GM13977 (cell line): ENCODE measurements at places on chromosomes 4 and X.

DNA sequence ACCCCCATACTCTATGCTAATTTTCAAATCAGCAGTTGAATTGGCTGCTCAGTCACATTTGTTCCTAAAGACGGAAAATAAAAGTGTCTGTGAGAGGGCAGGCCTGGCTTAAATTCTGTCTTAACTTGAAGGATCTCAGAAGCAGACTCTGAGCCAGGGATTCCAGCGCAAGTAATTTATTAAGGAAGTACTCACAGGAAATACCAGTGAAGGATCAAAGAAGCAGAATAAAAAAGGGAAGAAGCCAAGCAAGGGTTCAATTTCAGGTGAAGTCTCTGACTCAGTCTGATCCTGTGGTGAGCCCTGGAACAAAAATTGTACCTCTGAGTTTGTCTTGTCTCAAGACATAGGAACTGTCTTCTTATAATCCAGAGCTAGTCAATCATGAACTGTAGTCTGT lies 52.2 kb downstream of the IL1RAPL1 start:
- DNase-seq = no peak

GRCh38 chrX:97102938-97103337 lies 219.2 kb downstream of the RPA4 start:
- no peak for DNase-seq

GRCh38 chr4:72629540-72629939 lies 60.5 kb upstream of the ADAMTS3 start:
- DNase-seq = no peak

GRCh38 chr4:70752236-70752635 lies 30.5 kb downstream of the RUFY3 start:
- DNase-seq = no peak

DNA sequence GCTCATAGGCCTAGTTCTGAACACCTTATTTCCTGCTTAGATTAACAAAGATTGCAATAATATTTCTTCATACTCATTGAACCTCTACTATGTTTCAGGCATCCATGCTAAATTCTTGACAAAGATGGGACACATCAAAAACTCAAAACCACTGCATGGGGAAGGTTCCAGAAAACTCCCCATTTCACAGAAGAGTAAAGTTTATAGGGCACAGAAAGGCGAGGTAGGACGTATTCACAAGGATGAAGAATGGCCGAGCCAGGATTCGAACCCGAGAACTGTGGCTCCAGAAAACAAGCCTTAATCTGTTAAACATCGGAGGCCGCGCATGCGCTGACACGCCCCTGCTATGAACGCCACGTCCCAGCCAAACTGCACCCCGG lies 688 bp downstream of the UXT start:
- no peak for DNase-seq

- no peak for DNase-seq
These were observed 369.4 kb upstream of the CNKSR2 start for GRCh38 chrX:21004835-21005234.

DNA sequence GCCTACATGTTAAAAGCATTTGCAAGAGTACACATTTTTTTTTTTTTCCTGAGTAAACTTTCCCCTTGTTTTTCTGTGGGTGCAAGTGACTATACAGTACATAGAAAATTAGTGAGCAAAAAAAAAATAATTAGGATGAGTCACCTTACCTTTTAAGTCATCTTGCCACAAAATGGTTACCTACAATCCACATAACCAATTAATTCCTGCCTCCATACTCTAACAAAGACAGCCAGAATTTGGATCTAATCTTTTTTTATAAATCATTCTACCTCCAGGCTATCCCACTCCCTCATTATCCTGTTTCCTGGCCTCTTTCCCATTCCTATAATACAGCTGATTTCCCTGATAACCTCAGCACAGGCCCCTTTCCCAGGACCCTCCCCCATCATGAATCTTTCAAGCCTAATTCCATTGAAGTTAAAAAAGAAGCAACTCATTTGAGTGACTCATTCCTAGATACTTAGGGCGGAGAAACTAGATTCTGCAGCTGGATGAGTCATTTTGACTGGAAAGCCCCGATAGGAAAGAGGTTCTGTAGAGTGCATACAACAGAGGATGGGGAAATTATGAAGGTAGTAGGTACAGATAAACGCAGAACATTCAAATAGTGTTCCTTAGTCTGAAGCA lies 128.2 kb downstream of the C4orf51 start:
- DNase-seq = peak; percentile 41

DNA sequence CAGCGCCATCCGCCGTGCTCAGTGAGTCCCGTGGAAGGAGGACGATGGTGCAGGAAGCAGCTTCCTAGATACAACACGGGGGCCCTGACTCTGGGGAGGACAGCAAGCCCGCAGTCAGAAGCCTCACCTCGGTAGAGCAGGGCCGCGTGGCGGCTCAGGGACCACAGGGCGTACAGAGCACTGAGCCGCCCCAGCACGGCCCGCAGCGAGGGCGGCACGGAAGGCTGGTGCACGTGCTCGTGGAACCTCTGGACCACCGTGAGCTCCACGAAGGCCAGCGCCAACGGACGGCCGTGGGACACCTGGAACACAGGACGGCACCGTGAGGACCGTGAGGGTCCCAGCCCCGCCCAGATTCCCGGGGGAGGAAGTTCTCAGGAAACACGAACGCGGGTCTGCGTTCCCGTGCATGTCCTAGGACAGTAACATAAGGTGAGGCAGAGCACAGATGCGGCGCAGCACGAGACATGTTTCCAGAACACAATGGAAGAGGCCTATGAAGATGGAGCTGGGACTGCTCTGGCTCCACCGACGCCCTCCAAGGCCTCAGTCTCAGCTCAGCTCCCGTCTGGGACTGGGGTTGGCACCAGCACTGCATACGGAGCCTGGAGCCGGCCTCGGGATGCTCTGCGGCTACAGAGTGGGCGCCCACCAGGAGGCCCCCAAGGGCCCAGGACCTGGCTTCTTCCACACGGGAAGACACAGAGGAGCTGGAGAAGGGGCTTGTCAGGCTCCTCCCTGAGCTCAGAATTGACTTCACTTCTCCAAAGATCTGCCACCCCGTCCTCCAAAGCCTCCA lies 65.5 kb downstream of the ACOX3 start:
- no peak for DNase-seq

DNA sequence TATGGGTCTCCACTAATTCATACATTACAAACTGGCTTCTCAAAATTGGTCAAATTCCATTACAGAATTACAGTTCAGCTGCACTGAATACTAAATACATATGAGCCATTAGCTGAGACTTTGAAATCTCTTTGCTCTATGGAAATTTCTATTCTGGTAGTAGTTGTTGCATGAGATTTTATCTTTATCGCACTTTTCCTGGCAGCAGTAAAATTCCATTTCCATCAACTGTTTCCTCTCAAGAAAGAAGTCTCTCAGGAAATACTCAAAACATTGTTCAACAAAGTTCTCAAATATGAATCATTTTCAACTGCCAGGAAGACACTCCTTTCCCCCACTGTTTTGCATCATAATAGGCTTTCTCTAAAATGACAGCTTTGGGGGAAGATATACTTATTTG lies 51.3 kb downstream of the ATP11C start:
- DNase-seq = no peak

GRCh38 chr4:19472666-19473065 lies 779.0 kb upstream of the SLIT2 start:
- no peak for DNase-seq

DNA sequence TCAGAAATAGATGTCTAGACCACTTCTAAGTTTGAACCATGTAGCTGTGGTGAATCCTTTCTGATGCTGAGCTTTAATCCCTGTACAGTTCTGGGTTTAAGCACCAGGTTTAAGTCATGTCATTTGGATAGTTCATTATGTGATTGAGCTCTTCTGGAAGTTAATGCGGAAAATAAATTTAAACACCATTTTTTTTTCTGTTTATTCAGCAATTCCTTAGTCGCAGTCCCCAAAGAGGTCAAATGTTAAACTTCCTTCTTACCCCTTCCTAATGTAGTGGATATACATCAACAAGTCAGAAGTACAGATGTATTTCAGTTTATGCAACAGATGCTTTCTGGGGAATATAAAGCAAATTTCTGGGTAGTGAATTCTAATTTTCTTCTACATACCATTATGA lies 52.9 kb downstream of the CNKSR2 start:
- DNase-seq = no peak

DNA sequence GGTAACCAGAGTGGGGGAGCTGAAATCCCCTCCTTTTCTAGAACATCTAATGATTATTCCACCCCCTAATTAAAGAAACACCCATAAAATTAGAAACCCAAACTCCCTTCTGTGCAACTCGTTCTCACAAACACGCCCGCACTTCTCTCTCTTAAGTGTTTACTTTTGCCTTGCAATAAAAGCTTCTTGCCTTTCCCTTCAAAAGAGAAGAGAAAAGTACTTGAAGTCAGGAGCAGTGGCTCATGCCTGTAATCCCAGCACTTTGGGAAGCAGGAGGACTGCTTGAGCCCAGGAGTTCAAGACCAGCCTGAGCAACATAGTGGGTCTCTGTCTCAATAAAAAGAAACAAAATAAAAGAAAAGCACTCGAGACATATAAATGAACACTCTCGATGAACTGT lies 3.6 kb upstream of the GPR173 start:
- no peak for DNase-seq

DNA sequence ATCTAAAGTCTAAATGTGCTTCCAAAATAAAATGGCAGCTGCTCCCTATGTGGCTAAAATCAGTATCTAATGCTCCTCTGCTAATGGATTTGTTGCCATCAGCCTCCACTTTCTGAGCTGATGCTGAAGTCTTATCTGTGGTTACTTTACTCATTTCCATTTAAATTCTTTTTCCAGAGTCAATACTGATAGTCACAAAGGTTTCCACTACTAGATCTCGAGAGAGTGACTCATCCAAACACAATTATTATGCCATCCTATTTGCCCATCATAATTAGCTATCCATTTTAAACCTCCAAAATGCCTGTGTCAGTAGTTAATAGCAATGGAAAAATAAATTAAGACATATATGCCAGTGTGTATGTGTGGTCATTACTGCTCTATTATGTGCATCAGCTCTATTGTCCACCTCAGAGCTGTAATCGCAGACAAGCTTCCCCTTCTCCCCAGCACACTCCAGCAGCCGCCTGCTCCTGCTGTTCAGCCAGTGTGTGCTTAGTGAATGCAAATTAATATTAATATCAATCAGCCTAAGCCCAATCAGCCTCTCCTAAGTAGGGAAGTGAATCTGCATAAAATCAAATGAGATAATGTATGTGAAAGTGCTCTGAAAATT lies 199.8 kb upstream of the ZIC3 start:
- DNase-seq = no peak

- DNase-seq = no peak
These were observed 83.8 kb upstream of the RASGEF1B start for GRCh38 chr4:81555489-81555888.

DNA sequence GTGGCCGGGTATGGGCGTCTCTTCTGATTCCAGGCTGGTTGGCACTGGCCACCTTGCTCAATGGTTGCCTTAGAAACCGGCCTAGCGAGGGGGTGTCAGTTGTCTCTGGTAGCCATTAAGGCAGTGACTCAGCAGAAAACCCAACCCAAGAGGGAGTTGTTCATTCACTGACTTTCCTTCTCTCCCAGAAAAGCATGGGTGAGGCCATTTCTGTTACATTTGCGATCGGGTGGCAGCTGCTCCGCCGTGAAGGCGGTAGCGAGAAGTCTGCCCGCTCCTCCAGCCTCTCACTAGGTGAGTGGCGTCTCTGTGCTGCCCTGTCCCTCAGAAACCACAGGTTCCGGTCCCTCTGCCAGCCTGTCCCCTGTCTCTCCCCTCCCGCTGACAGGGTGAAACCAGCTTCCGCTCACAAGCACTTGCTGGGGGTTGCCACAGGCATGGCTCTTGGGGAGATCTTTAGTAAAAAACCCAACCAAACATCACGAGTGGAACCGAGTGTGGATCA lies 17.4 kb downstream of the IRAK1 start:
- DNase-seq = peak; percentile 39

- DNase-seq = no peak
These were observed 129.5 kb downstream of the KCNIP4 start for GRCh38 chr4:21819086-21819485.

DNA sequence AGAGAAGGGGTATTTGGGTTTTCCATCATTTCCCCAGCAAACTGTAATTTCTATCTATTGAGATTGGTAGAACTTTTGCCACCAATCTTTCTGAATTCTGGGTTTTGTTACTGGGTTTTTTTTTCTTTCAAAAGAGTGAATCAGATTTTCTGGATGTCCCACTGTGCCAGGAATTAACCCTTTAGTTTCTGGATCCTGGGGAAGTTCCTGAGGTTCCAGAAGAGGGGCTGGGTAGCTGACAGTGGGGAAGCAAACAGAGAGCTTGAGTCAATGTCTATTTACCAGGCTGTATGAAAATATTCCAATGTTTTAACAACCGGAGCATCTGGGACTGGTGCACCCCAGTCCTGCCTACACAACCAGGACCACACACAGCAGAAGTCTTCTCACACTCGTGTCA lies 25.8 kb upstream of the SOD3 start:
- no peak for DNase-seq

GRCh38 chr4:87266986-87267385 lies 46.6 kb upstream of the KLHL8 start:
- DNase-seq = no peak

DNA sequence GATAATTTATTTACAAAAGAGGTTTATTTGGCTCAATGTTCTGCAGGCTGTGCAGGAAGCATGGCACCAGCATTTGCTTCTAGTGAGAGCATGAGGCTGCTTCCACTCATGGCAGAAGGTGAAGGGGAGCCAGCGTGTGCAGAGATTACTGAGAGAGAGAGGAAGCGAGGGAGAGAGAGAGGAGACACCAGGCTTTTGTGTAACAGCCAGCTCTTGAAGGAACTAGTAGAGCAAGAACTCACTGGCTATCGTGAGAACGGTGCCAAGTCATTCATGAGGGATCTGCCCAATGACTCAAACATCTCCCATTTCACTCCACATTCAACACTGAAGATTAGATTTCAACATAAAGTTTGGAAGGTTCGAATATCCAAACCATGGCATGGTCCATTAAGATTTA lies 12.7 kb downstream of the GUCY1A1 start:
- DNase-seq = no peak

DNA sequence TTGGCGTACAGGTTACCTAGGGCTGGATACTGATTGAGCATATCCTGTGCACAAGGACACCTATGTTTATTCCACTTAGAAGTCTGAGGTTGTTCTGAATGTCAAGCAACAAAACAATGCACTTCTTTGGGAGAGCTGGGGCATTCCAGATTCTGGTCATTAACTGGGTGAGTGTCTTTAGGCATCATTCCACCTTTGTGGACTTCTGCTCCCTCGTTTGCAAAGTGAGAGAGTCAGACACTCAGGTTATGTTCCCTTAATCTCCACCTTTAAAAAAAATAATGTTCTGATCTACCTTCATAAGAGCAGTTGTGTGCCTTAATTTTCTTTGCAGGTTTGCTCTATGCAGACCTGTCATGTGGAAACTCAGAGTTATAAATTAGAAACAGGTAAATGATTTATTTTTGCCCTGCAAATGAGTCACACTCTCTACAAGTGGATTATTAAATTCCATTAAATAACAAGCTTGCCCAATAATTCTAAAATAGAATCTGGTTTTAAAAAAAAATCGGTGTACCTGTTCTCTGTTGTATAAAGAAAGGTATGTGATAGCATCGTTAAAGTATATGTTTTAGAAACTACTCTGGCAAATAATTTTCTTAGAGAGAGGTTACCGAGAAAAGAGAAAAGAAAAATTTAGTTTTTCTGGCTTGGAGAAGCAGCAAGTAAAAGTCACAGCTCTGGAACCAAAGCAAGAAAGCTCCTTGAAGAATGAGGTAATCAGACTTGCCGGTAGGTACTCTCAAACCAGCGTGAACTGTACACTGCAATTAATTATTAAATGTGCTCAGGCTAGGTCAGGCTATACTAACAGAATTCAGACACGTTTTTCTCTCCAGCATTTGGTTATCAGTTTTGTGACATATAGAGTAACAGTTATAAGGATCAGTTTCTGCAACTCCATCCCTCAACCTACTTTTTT lies 93.2 kb downstream of the SORBS2 start:
- no peak for DNase-seq

GRCh38 chrX:19127649-19128168 lies 5.4 kb upstream of the ADGRG2 start:
- no peak for DNase-seq
